ENCODE measurements at places on chromosomes 12 and 14. TPM values are rescaled to one million over a fixed set of nuclear protein-coding genes. Genes with fewer than 3 reads are reported as not detected.

FOXM1 gene
- 103 TPM for total RNA-seq

SSTR1 gene
- total RNA-seq: 0.24 TPM

TSPAN9 gene
- 6.0 TPM for total RNA-seq

CLEC4C gene
- not detected for total RNA-seq

DNA sequence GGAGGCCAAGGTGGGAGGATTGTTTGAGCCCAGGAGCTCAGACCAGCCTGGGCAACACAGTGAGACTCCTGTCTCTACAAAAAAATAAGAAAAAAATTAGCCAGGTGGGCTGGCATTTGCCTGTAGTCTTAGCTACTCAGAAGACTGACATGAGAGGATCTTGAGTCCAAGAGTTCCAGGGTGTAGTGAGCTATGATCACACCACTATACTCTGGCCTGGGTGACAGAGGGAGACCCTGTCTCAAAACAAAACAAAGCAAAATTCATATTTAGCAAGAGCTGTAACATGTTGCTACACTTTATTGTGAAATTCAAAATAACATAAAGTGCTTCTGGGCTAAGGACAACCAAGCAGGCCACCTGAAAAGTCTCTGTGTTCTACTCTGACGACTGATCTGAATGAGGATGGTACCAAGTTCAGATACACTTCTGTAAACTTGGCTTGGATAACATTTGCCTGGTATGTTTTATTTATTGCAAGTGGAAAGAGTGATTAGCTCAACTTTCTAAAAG is 11.6 kb upstream of the STRN3 start:
- no peak overlapping the region for H3K27ac ChIP-seq
- no peak for DNase-seq
- no peak overlapping the region for H3K4me3 ChIP-seq

DNA sequence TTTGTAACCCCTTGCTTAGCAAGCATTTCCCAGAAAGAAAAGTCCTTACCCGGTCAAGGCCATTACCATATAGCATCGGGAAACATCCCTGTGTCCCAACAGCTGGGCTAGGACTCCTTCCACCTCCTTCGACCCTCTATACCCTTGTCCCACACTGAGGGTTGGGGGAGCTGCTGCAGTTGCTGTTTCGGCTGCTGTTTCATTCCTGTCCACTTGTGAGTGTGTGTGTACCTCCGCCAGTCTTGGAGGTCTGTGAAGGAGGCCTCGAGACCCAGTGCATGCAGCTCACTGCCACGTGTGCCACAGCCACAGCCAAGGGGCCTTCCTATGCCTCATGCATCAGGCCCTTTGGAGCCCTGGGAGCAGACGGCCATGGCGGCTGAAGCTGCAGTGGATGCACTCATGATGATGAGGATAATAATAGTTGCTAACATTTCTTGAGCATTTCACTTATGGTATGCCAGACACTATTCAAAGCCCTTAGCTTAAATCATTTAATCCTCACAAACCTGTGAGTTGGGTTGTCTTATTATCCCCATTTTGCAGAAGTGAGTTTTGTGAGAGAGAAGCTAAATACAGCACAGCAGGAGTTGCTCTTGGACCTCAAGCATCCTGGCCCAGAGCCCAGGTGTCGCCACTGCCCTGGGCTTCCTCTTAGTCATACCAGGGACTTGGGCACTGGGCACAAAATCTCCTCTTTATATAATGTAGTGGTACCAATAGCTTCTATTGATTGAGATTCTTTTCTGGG is 156.5 kb downstream of the PRKCH start:
- H3K27me3 ChIP-seq: no peaks in the 10 kb centered on the region
- H3K27ac ChIP-seq: peak overlapping the region; percentile 98
- no peak overlapping the region for H3K4me3 ChIP-seq
- DNase-seq: peak; percentile 84

DNA sequence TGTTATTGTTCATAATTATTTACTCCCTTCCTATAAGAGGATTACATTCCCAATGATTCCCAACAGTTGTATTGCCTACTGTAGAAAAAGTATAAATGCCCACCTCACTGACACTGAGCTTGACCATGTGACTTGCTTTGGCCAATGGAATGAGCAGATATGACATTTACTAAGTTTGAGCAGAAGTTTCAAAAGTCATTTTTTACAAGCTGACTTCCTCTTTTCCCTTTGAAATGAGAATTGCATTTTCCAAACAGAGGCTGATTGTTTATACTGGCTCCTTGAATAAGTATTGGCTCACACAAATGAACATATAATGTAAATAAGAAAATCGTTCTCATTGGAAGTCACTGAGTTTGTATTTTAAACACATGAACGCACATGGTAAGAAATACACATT is 116.4 kb upstream of the LRFN5 start:
- H3K36me3 ChIP-seq: no peaks in the 10 kb centered on the region
- no peak overlapping the region for H3K27ac ChIP-seq
- no peaks in the 10 kb centered on the region for H3K4me1 ChIP-seq
- H3K4me3 ChIP-seq: no peak overlapping the region
- no peak for DNase-seq

- no peaks in the 10 kb centered on the region for H3K27me3 ChIP-seq
- no peaks in the 10 kb centered on the region for H3K4me1 ChIP-seq
- no peak overlapping the region for H3K27ac ChIP-seq
- DNase-seq: no peak
These were observed 56.4 kb upstream of the PIWIL1 start for GRCh38 chr12:130281153-130281799.

DNA sequence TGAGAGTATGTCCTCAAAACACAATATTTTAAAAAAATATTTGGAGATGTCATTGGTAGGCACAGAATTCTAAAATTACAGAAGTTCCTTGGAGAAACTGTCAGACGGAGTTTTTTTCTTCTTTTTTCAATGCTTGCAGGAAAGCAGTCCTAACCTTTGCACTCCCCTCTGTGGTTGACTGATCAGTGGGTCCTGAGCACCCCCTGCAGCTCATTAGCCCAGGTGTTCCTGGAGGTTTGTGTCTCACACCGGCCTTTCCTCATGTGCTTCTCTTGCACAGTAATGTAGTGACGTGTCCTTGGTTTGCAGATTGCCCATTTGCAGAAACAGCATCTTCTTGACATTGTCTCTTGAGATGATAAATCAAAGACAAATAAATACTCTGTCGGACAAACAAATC is 513.0 kb downstream of the TMEM121 start:
- H3K27ac ChIP-seq: no peak overlapping the region
- H3K4me3 ChIP-seq: no peak overlapping the region
- peak; percentile 49 for DNase-seq
- peaks cover 68% of the 10 kb centered on the region for H3K27me3 ChIP-seq

DNA sequence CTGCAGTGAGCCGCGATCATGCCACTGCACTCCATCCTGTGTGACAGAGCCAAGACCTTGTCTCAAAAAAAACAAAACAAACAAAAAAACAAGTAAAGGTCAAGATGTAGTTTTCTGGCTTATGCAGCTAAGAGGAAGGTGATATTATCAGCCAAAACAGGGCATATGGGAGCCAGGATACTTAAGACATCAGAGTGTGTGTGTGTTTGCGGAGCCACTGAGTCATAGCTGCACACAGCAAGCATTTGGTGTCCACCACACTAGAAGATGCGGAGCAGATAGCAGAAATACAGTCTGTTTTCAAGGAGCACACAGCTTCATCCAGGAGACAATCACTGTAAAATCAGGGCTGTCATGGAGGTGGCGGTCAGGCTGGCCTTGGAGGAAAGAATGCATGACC is 72.6 kb upstream of the REP15 start:
- H3K27ac ChIP-seq: no peak overlapping the region
- no peaks in the 10 kb centered on the region for H3K36me3 ChIP-seq
- DNase-seq: no peak
- peaks cover 35% of the 10 kb centered on the region for H3K4me1 ChIP-seq

DNA sequence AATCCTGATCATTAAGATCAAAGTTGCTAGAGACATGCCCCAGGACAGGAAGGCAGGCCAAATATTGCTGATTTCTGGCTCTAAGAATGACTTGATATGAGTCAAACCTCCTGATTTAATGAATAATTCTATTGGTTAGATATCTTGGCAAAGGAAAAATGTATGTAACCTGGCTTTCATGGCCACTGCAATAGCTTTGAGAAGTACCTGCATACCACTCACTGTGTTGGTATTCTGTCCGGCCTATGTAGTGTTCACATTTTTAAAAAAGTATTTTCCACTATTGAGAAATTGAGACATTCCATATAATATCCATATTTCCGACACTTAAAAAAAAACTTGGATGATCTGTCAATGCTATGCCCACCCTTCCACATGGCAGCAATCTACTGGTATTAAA is 283.1 kb upstream of the SOX5 start:
- no peak overlapping the region for H3K27ac ChIP-seq
- peaks cover 4% of the 10 kb centered on the region for H3K36me3 ChIP-seq
- H3K4me1 ChIP-seq: no peaks in the 10 kb centered on the region
- no peaks in the 10 kb centered on the region for H3K27me3 ChIP-seq

DNA sequence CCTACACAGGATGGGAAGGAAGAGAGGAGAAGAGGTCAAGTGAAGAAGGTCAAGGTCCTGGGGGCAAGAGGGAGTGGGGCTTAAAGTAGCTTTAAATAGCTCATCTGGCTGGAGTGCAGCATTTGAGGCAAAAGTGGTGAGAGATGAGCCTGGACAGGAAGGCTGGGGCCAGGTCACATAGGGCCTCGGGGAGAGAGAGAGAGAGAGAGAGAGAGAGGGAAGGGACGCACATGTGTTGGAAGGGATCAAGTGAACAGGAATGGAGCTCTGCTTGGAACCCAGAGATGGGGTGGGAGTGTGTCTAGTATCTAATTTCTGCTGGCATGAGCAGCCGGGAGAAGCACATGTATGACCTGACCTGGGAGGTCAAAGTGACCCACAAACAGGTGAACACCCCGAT is 407.5 kb downstream of the MED13L start:
- H3K27ac ChIP-seq: no peak overlapping the region
- peaks cover 7% of the 10 kb centered on the region for H3K36me3 ChIP-seq
- DNase-seq: no peak

Data from Calu3 (cell line).